Activated CD8-positive, alpha-beta T cell treated with anti-CD3 and anti-CD28 coated beads, Interleukin-2, amount 10 ng/mL, durations not matched to agents 7 days and 5 days (primary cell): ENCODE measurements at places on chromosomes 16 and 17. TPM values are rescaled to one million over a fixed set of nuclear protein-coding genes. Genes with fewer than 3 reads are reported as not detected.
A peak's percentile ranks its signal among the peaks of the same experiment; 100 is the strongest.

- DNase-seq = no peak
- no peak overlapping the region for H3K27ac ChIP-seq
- H3K4me1 ChIP-seq = no peaks in the 10 kb centered on the region
Observed at GRCh38 chr16:7505495-7505894, 172.8 kb downstream of the RBFOX1 start.

C16orf92 gene
- total RNA-seq = not detected

TBC1D3I gene
- 0.58 TPM for total RNA-seq

EPOP gene
- 11.4 TPM for total RNA-seq

- DNase-seq = no peak
- no peak overlapping the region for H3K4me3 ChIP-seq
- H3K27me3 ChIP-seq = peaks cover 14% of the 10 kb centered on the region
Observed at GRCh38 chr16:77170805-77171204, 20.2 kb upstream of the MON1B start.

AATK gene
- 0.71 TPM for total RNA-seq

PDF gene
- total RNA-seq = 16.0 TPM

- H3K4me3 ChIP-seq = no peak overlapping the region
- DNase-seq = no peak
- no peaks in the 10 kb centered on the region for H3K27me3 ChIP-seq
- no peak overlapping the region for H3K27ac ChIP-seq
Observed at GRCh38 chr16:47359478-47359877, 101.4 kb downstream of the ITFG1 start.

DNA sequence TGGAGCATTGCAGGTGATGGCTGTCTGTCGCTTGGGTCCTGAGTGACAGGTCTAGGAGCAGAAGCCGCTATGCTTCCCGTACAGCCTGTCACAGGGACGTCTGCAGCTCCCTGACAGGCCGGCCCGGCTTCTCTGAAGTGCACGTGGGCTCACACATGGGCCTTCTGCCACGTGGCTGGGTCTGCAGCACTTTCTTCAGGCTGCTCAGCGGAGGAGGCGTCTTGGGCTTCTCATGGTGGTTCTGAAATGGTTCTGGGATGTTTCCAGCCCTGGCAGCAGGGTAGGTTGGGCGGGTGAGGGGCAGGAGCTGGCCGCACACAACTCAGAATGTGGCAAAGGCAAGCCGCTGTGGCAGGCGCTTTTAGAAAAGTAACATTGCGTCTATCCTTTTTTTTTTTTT, 80.3 kb upstream of the ZNF750 start:
- no peak overlapping the region for H3K27ac ChIP-seq
- DNase-seq = no peak
- peaks cover 20% of the 10 kb centered on the region for H3K36me3 ChIP-seq
- no peaks in the 10 kb centered on the region for H3K27me3 ChIP-seq
- no peak overlapping the region for H3K4me3 ChIP-seq

REXO5 gene
- 10.6 TPM for total RNA-seq

NPTX1 gene
- total RNA-seq = 16.7 TPM

SBK1 gene
- 10.0 TPM for total RNA-seq

DNA sequence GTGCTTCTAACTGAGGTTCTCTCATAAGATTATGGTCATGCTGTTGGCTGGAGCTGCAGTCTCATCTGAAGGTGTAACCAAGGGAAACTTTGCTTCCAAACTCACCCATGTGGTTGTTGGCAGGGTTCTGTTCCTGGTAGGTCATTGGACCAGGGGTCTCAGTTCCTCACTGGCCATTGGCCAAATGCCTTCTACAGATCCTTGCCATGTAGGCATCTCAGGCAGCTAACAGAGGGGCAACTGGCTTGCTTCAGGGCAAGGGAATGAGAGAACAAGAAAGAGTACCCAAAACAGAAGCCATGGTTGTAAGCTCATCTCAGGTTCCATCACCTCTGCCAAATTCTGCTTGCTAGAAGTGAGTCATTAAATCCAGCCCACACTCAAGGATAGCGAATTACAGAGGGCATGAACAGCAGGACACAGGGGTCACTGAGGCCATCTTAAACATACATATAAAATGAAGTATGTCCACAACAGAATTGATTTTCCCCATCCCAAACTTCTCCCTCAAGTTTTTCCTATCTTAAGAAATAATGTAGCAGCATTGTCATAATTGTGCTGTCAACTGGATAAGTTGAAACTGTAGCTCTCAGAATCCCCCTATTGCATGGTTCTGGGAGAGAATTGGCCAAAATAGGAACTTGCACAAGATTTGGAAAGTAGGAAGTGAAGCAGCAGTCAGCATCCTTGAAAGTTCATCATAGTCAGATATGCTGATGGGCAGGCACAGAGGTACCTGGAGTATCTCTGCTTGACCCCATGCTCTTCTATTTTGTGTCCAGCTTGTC, 42.4 kb upstream of the CES5A start:
- no peaks in the 10 kb centered on the region for H3K4me1 ChIP-seq
- peaks cover 9% of the 10 kb centered on the region for H3K27me3 ChIP-seq
- H3K4me3 ChIP-seq = no peak overlapping the region
- H3K27ac ChIP-seq = no peak overlapping the region
- DNase-seq = no peak

GRCh38 chr17:3924512-3925350, 8.5 kb upstream of the P2RX1 start:
- H3K36me3 ChIP-seq = peaks cover 33% of the 10 kb centered on the region
- H3K4me1 ChIP-seq = no peaks in the 10 kb centered on the region
- no peaks in the 10 kb centered on the region for H3K27me3 ChIP-seq
- no peak for DNase-seq
- no peak overlapping the region for H3K4me3 ChIP-seq

LITAFD gene
- not detected for total RNA-seq

TBC1D3H gene
- total RNA-seq = not detected

DNA sequence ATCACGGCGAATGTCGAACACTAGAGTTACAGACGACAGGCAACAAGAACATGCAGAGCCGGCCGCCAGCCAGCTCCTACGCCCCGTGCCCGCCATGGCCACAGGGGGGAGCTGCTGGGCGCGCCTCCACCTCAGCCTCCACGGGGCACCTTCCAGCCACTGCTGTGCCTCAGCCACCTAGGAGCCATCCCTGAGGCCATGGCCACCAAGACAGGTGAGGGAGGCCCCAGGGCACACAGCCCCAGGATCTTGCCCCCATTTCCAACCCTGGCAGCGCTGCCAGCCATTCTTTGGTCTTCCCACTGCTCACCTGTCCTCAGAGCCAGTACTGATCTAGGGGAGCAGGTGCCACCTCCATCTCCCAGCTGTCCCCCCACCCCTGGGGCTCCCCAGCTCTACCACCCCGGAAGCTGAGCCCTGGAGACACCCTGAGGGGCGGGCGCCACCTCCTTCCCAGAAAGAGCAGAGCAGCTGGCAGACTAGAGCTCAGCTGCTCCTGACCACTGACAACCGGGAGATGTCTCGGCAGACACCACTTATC, 11.8 kb downstream of the GNPTG start:
- H3K27me3 ChIP-seq = no peaks in the 10 kb centered on the region
- peak; percentile 77 for DNase-seq

DNA sequence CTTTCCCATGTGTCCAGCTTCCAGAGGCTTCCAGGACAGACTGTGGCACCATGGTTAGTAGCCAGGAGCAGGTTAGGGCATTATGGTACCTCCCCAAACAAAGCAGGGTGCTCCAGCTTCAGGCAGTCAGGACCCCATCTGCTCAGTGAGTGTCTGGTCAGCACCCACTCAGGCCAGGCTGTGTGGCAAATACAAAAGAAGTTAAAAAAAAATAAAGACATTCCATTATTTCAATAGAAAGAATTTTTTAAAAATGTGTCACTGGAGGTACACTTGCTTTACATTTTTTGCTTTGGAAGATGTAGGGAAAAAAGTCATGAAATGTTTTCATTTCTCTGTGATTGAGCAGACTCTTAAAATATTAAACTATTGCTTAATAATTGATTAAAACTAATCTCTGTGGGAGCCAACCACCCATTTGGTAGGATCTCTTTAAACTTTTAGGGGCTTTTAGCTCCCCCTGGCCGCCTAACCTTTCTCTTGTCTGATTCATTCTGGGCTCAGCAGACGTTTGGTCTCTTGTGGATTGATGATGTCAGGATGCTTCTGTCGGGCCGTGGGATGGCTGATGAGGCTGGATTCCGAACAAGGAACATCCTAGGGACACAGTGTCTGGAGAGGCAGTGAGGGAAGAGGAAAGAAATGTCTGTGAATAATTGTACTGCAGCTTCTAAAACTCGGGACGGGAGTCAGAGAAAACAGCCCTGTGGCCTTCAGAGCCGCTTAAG, 28.4 kb upstream of the NPTX1 start:
- H3K4me3 ChIP-seq = no peak overlapping the region
- H3K27me3 ChIP-seq = peaks cover 11% of the 10 kb centered on the region
- no peak for DNase-seq
- H3K4me1 ChIP-seq = no peaks in the 10 kb centered on the region

WNT9B gene
- total RNA-seq = not detected

DNA sequence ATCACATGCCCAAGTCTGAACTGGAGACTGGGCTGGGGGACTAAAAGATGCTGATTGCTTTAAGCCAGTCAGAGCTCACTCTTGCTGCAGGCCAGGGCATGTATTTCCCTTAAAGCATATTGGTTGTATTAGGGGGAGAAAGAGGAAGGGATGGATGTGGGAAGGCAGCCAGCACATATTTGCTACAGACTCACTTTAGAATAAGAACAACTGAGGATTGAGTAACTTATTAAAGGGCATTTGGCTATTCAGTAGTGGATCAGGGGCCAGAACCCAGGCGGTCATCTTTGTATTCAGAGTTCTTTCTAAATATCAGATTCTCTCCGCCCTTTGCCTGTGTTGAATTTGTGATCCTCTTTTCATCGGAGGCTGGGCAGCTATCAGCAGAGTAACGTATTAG, 231.7 kb downstream of the HAPSTR1 start:
- H3K4me3 ChIP-seq = no peak overlapping the region
- no peaks in the 10 kb centered on the region for H3K27me3 ChIP-seq
- no peaks in the 10 kb centered on the region for H3K4me1 ChIP-seq
- no peaks in the 10 kb centered on the region for H3K36me3 ChIP-seq
- no peak for DNase-seq
- no peak overlapping the region for H3K27ac ChIP-seq

DNA sequence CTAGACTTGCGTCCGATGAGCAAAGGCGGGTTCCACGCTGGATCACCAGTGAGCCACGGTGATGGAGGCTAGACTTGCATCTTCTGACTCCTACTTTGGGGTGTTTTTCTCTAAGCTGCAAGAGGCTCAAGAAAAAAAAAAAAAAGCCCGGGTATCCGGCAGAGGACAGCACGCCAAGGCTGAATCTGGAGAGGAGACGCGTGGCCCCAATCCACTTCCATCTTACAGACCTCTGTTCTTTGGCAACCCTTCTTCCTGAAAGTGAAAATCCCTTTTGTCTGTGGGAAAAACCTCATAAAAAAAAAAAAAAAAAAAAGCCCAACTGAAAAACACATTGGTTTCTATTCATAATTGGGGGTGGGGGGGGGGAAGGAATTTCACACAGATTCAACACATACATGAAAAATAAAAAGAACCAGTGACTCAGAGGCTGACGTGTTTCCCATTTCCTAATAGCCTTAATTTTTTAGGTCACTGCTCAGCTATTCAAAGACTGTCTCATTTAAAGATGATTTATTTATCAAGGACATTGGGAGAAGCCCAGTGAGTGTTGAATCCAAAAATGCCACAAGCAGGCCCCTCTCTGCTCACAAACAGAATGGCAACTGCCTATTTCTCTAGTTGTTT, 258.3 kb downstream of the FOXL1 start:
- no peak for DNase-seq
- no peak overlapping the region for H3K4me3 ChIP-seq
- no peaks in the 10 kb centered on the region for H3K4me1 ChIP-seq
- no peaks in the 10 kb centered on the region for H3K36me3 ChIP-seq
- no peak overlapping the region for H3K27ac ChIP-seq

DNA sequence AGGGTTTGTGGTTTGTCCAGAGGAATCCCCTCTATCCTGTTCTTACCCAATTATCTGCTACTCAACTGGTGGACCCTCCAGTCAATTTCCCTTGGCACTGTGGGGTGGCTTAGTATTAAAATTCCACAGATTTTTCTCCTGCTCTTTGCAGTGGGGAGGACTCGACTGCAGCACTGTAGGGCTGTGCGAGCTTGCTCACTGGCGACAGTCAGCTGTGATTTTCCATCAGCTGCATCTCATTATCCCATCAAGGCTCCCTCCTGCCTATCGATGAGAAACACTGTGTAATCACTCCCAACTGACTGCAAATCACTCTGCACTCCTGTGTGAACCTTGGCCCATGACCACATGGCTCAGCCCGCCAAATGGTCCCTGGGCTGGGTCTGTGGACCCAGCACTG, 90.5 kb upstream of the MAF start:
- no peaks in the 10 kb centered on the region for H3K4me1 ChIP-seq
- H3K27me3 ChIP-seq = no peaks in the 10 kb centered on the region
- H3K27ac ChIP-seq = no peak overlapping the region
- H3K4me3 ChIP-seq = no peak overlapping the region
- DNase-seq = no peak

GRCh38 chr16:75559564-75560372, 3.7 kb upstream of the TMEM231 start:
- no peaks in the 10 kb centered on the region for H3K36me3 ChIP-seq
- H3K4me3 ChIP-seq = no peak overlapping the region
- H3K27me3 ChIP-seq = peaks cover 24% of the 10 kb centered on the region
- no peak overlapping the region for H3K27ac ChIP-seq

GRCh38 chr17:4510618-4510941, 11.9 kb downstream of the SPNS2 start:
- H3K27ac ChIP-seq = no peak overlapping the region
- no peaks in the 10 kb centered on the region for H3K27me3 ChIP-seq
- no peaks in the 10 kb centered on the region for H3K36me3 ChIP-seq
- peaks cover 48% of the 10 kb centered on the region for H3K4me1 ChIP-seq
- no peak for DNase-seq

PRCD gene
- not detected for total RNA-seq

- peaks cover 3% of the 10 kb centered on the region for H3K4me1 ChIP-seq
- no peak overlapping the region for H3K4me3 ChIP-seq
- no peaks in the 10 kb centered on the region for H3K36me3 ChIP-seq
- DNase-seq = no peak
- peaks cover 29% of the 10 kb centered on the region for H3K27me3 ChIP-seq
Observed at GRCh38 chr17:32933881-32934280, 5.9 kb downstream of the TMEM98 start.

OTOA gene
- not detected for total RNA-seq

DNA sequence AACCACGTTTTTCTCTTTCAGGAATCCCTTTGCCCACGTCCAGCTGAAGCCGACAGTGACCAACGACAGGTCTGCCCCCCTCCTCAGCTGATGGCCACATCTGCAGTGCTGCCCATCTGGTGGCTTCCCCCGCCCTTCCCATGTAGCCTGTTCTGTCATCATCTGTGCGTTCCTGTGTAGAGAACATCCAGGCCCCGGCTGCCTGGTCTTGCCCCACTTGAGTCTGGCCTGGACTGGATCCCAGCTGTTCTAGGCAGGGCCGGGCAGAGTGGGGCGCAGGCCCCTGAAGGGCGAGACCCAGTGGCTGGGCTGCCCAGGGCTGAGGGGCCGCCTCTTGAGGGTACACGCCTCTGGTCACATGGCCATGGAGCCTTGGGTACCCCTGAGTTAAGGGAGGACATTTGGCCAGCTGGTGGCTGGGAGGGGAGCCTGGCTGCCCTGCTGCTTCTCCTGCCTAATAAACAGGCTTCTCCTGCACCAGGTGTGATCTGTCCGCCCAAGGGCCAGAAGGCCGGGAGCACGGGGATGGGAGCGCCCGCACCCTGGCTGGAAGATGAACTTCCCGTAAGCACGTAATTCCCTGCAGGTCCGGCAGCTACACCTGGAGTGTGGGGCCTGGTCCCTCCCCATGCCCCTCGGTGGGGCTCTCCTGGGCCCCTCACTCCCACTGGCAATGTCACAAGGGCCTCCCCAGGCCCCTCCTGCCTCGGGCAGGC, 49.4 kb upstream of the PVALEF start:
- H3K27me3 ChIP-seq = no peaks in the 10 kb centered on the region
- peaks cover 2% of the 10 kb centered on the region for H3K4me1 ChIP-seq
- H3K4me3 ChIP-seq = no peak overlapping the region
- no peaks in the 10 kb centered on the region for H3K36me3 ChIP-seq
- H3K27ac ChIP-seq = no peak overlapping the region
